Astrocyte (in vitro differentiated cells and primary cell): ENCODE measurements at places on chromosomes 12 and 14. TPM values are rescaled to one million over a fixed set of nuclear protein-coding genes. Genes with fewer than 3 reads are reported as not detected.

CLEC2D gene
- 3.2 and 4.7 TPM in 2 replicates for total RNA-seq

TTC9 gene
- 6.9 and 8.4 TPM in 2 replicates for total RNA-seq

KRT74 gene
- not detected in 2 replicates for total RNA-seq

HSPA2 gene
- 2.8 and 3.5 TPM in 2 replicates for total RNA-seq

ANG gene
- 4.0 and 5.2 TPM in 2 replicates for total RNA-seq

CDH24 gene
- total RNA-seq = 17.4 and 22.2 TPM in 2 replicates

OVCH1 gene
- total RNA-seq = not detected in 2 replicates

SLC6A13 gene
- total RNA-seq = 2.4 and 2.6 TPM in 2 replicates

PLEKHG7 gene
- 0.14 and 0.68 TPM in 2 replicates for total RNA-seq

GNPTAB gene
- total RNA-seq = 43.7 and 43.8 TPM in 2 replicates

SCN8A gene
- total RNA-seq = 6.5 and 6.9 TPM in 2 replicates

SMCO3 gene
- total RNA-seq = 0.57 and 0.84 TPM in 2 replicates

GOLGA3 gene
- total RNA-seq = 86.7 and 97.8 TPM in 2 replicates

LRCOL1 gene
- total RNA-seq = not detected in 2 replicates

KRR1 gene
- 48.4 and 56.9 TPM in 2 replicates for total RNA-seq

CLEC12A gene
- not detected in 2 replicates for total RNA-seq

TRIM9 gene
- total RNA-seq = 4.7 and 5.7 TPM in 2 replicates

PRPF40B gene
- total RNA-seq = 8.9 and 10.1 TPM in 2 replicates

SNX6 gene
- total RNA-seq = 108 and 111 TPM in 2 replicates

SCNN1A gene
- total RNA-seq = 0.94 and 1.3 TPM in 2 replicates

APAF1 gene
- 38.3 and 49.2 TPM in 2 replicates for total RNA-seq

PLEKHD1 gene
- 0.05 and 0.14 TPM in 2 replicates for total RNA-seq

SLC5A8 gene
- total RNA-seq = not detected in 2 replicates

P3H3 gene
- total RNA-seq = 101 and 123 TPM in 2 replicates
